ENCODE measurements at places on chromosomes 6 and 20. TPM values are rescaled to one million over a fixed set of nuclear protein-coding genes. Genes with fewer than 3 reads are reported as not detected.

- H3K27ac ChIP-seq, result no peak overlapping the region
- H3K36me3 ChIP-seq, result no peaks in the 10 kb centered on the region
These were observed 2.3 kb upstream of the CITED2 start for GRCh38 chr6:139376604-139377218.

- no peaks in the 10 kb centered on the region for H3K36me3 ChIP-seq
- no peak overlapping the region for H3K4me3 ChIP-seq
- no peaks in the 10 kb centered on the region for H3K4me1 ChIP-seq
- H3K27me3 ChIP-seq, result no peaks in the 10 kb centered on the region
- no peak overlapping the region for H3K27ac ChIP-seq
These were observed 119.1 kb upstream of the BMP5 start for GRCh38 chr6:55994531-55994930.

- DNase-seq, result no peak
- no peak overlapping the region for H3K4me3 ChIP-seq
- no peaks in the 10 kb centered on the region for H3K4me1 ChIP-seq
- H3K27ac ChIP-seq, result no peak overlapping the region
- H3K36me3 ChIP-seq, result peaks cover 81% of the 10 kb centered on the region
- H3K27me3 ChIP-seq, result no peaks in the 10 kb centered on the region
These were observed 33.6 kb downstream of the SAMHD1 start for GRCh38 chr20:36917943-36918342.

DNA sequence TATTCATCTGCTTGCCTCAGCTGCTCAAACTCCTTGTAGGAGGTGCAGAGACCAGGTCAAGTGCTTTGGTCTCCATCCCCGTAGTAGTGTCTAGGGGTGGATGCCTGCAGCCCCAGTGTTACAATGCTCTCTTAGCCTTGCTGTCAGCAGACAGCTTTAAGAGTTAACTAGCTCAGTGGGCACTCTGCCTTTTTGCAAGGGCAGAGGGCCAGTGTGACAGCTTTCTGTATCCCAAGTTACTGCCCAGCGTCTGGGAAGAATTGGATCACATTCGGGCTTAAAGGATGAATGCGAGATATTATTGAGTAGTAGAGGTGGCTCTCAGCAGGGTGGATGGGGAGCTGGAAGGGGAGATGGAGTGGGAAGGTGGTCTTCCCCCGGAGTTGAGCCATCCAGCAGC lies 339.9 kb upstream of the RNF217 start:
- no peak overlapping the region for H3K27ac ChIP-seq
- H3K27me3 ChIP-seq, result no peaks in the 10 kb centered on the region
- H3K4me1 ChIP-seq, result no peaks in the 10 kb centered on the region
- no peak for DNase-seq
- no peaks in the 10 kb centered on the region for H3K36me3 ChIP-seq

- H3K27me3 ChIP-seq, result no peaks in the 10 kb centered on the region
- H3K4me3 ChIP-seq, result peak overlapping the region; percentile 78
- peaks cover 5% of the 10 kb centered on the region for H3K36me3 ChIP-seq
- no peak for DNase-seq
- H3K4me1 ChIP-seq, result peaks cover 18% of the 10 kb centered on the region
These were observed 1.3 kb downstream of the HINT3 start for GRCh38 chr6:125957845-125958244.

GRCh38 chr20:61872371-61872900 lies 193.2 kb downstream of the TAF4 start:
- no peak for DNase-seq
- no peak overlapping the region for H3K27ac ChIP-seq
- no peak overlapping the region for H3K4me3 ChIP-seq
- H3K27me3 ChIP-seq, result no peaks in the 10 kb centered on the region
- no peaks in the 10 kb centered on the region for H3K4me1 ChIP-seq
- H3K36me3 ChIP-seq, result no peaks in the 10 kb centered on the region

DNA sequence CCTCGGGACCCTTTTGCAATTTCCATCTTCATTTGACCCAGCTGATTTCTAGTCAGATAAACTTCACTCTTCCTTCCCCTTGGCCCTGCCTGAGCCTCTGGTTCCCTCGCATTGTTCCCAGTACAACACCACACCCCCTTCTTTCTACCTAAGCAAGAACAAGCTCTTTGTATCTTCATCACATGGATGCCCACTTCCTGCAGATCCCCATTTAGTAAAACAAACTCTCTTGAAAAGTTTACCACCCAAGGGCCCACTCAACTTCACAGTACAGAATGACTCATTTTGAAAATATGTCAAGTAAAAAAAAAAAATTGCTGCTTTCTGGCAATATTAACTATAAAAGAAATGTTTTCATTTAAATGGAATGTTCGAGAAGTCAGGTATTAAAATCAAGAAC lies 5.2 kb downstream of the FAXC start:
- no peak for DNase-seq
- no peaks in the 10 kb centered on the region for H3K4me1 ChIP-seq
- peaks cover 8% of the 10 kb centered on the region for H3K27me3 ChIP-seq
- H3K27ac ChIP-seq, result no peak overlapping the region

GRCh38 chr6:16239798-16240123 lies 1.4 kb downstream of the GMPR start:
- DNase-seq, result no peak
- peaks cover 10% of the 10 kb centered on the region for H3K4me1 ChIP-seq
- no peak overlapping the region for H3K4me3 ChIP-seq
- no peak overlapping the region for H3K27ac ChIP-seq
- no peaks in the 10 kb centered on the region for H3K36me3 ChIP-seq
- no peaks in the 10 kb centered on the region for H3K27me3 ChIP-seq

- DNase-seq, result no peak
- H3K4me3 ChIP-seq, result no peak overlapping the region
- H3K4me1 ChIP-seq, result no peaks in the 10 kb centered on the region
- no peaks in the 10 kb centered on the region for H3K36me3 ChIP-seq
These were observed 187.9 kb upstream of the GMDS start for GRCh38 chr6:2433266-2433665.

DNA sequence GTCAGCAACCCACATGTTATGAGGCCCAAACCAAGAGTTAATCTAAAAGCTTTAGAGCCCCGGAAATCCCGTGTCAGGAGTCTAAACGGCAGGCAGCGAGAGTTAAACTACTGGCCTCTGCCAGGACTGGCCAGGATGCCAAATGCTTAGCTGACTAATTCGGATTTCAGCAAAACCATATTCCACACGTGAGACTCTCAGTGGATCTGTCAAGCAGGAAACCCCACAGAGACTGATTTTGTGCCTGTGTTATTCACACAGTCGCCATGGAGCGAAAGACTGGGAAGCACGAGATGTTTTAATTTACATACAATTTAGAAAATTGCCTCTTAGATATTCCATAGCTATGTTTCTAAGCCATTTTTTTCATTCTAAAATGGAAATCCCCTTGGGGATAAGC lies 152.9 kb downstream of the RNASET2 start:
- H3K4me3 ChIP-seq, result no peak overlapping the region
- no peaks in the 10 kb centered on the region for H3K36me3 ChIP-seq
- no peak for DNase-seq

DNA sequence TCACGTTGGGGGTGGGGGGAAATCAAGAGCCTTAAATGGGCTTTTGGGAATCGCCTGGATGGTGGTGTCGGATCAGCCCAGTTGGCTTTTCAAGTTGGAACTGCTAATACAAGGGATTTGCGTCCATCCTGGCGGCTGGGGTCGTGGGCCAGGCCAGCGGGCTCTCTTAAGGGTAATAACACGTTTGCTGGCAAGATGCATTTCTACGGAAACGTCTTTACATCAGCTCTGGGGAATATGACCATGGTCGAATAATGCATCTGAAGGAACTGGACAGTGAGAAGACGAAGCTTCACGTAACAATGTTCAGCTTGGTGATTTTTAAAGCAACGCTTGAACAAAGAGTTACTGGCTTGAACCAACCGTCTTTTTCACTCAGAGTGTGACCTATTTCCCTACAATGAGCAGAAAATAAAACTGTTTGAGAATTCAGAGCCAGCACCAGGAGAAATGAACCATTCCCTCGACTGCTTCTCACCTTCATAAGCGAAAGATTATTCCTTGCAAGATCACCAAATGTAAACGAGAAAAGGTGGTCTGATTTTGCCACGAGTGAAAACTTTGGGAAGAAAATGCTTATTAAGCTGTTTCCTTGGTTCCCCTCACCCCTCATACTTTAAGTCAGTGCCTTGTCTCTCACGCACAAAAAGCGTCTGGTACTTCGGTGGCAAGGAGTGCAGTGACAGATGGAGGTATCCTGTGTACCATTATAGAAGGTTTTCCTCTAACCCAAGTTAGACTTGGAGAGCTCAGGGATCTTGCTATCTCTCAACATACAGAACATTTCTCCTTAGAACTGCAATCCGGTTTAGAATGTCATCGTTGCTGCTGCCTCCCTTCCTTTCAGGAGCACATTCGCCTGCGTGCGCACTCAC lies 1.4 kb upstream of the MARCKS start:
- H3K36me3 ChIP-seq, result no peaks in the 10 kb centered on the region
- H3K27me3 ChIP-seq, result peaks cover 15% of the 10 kb centered on the region
- no peak overlapping the region for H3K27ac ChIP-seq

DNA sequence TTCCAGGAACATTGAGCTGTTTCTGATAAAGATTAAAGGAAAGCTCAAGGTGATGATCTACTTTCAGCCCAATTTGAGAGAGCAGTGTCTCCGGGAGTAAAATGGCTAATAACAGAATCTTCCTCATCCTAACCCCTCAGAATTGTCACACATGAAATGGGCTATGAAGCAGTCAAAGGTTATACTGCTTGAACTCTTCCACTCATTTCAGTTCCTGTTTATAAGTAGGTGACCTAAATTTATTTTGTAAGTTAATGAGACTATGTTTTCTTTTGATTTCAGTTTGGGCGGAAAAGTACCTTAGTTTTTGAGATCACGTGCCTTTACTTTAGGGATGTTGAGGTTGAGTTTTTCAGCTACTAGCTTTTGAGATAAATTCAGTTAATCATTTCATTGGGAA lies 47.2 kb downstream of the QKI start:
- H3K4me3 ChIP-seq, result no peak overlapping the region
- no peak overlapping the region for H3K27ac ChIP-seq
- H3K4me1 ChIP-seq, result peaks cover 28% of the 10 kb centered on the region

GRCh38 chr6:1016329-1017302 lies 295.3 kb upstream of the FOXQ1 start:
- DNase-seq, result no peak
- no peak overlapping the region for H3K4me3 ChIP-seq
- no peaks in the 10 kb centered on the region for H3K36me3 ChIP-seq
- H3K27ac ChIP-seq, result no peak overlapping the region
- H3K4me1 ChIP-seq, result no peaks in the 10 kb centered on the region
- no peaks in the 10 kb centered on the region for H3K27me3 ChIP-seq

- H3K4me3 ChIP-seq, result no peak overlapping the region
- no peak for DNase-seq
- no peaks in the 10 kb centered on the region for H3K36me3 ChIP-seq
- no peaks in the 10 kb centered on the region for H3K4me1 ChIP-seq
- H3K27ac ChIP-seq, result no peak overlapping the region
These were observed 282.4 kb downstream of the PACRG start for GRCh38 chr6:163010145-163010544.

GRCh38 chr6:25244865-25245264 lies 34.3 kb upstream of the CARMIL1 start:
- H3K27me3 ChIP-seq, result no peaks in the 10 kb centered on the region
- no peak overlapping the region for H3K4me3 ChIP-seq
- H3K36me3 ChIP-seq, result no peaks in the 10 kb centered on the region
- no peak for DNase-seq

DNA sequence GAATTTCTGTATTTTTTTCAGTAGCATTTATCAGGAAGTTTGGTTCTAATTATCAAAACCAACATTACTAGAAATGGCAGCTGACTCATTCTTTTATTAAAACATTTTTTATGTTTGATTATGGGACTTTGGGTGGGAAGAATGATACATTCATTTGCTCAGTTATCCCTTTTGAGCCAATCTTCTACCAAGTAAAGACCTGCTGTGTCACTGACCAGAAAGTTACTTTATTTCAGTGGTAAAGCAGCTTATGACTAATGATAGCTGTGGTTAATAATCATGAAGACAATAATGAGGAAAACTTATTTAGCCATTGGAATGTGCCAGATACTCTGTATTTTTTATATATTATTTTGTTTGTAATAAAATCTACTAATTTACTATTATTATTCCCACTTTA lies 142.3 kb downstream of the FARS2 start:
- peaks cover 3% of the 10 kb centered on the region for H3K36me3 ChIP-seq
- no peak overlapping the region for H3K4me3 ChIP-seq
- no peaks in the 10 kb centered on the region for H3K4me1 ChIP-seq
- H3K27ac ChIP-seq, result no peak overlapping the region
- DNase-seq, result no peak
- H3K27me3 ChIP-seq, result no peaks in the 10 kb centered on the region

GRCh38 chr20:24598346-24598745 lies 128.9 kb downstream of the SYNDIG1 start:
- no peak overlapping the region for H3K27ac ChIP-seq
- no peaks in the 10 kb centered on the region for H3K27me3 ChIP-seq
- no peak for DNase-seq
- no peak overlapping the region for H3K4me3 ChIP-seq
- no peaks in the 10 kb centered on the region for H3K36me3 ChIP-seq

DNA sequence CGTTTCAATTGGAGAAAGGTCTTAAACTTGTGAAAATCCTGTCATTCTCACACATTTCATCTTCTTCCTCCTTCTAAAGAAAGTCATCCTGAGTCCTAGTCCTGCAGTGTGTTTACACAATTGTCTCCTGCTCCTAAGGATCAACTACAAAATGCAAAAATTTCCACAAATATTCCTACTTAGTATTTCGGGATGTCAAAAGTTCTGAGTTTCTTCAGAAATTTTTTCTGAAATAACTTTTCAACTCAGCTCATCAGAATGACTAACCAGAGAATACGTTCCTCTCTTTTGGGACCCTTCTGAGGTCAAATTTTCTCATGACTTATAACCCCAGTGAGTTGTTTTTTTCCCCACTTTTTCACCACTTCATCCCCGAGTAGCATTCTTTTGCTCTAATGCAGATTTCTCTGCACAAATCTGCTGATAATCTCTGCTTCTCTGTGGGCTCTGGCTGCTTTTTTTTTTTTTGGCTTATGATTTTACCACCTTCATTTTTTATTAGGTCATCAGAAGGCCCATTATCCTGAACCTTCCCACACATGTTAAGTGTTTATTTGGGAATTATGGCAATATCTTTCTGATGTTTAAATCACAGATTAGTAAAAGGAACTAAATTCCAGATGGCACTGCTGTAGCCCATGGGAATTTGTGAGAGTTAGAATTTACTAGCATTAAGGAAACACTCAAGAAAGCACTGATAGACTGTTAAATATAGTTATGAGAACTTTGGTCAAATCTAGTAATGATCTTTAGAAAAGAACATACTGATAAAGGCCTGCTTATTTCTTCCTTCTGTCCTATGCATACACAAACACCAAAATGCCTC lies 41.4 kb downstream of the MAP3K5 start:
- DNase-seq, result no peak
- no peaks in the 10 kb centered on the region for H3K27me3 ChIP-seq
- H3K4me3 ChIP-seq, result peak overlapping the region; percentile 37
- peak overlapping the region; percentile 60 for H3K27ac ChIP-seq
- no peaks in the 10 kb centered on the region for H3K36me3 ChIP-seq
- H3K4me1 ChIP-seq, result peaks cover 51% of the 10 kb centered on the region

The SIRPA gene
- total RNA-seq, result not detected

The NOX3 gene
- not detected for total RNA-seq

The RAB32 gene
- total RNA-seq, result 0.73 TPM

The KIAA0408 gene
- total RNA-seq, result 2.8 TPM

The VIP gene
- total RNA-seq, result not detected

The SLC22A16 gene
- total RNA-seq, result not detected

The PTPRT gene
- total RNA-seq, result not detected

The MOG gene
- not detected for total RNA-seq

The ARFGEF3 gene
- 0.15 TPM for total RNA-seq

The NSFL1C gene
- total RNA-seq, result 65.7 TPM

Data from naive thymus-derived CD4-positive, alpha-beta T cell (primary cell).